ENCODE measurements at places on chromosomes 3 and 15.

DNA sequence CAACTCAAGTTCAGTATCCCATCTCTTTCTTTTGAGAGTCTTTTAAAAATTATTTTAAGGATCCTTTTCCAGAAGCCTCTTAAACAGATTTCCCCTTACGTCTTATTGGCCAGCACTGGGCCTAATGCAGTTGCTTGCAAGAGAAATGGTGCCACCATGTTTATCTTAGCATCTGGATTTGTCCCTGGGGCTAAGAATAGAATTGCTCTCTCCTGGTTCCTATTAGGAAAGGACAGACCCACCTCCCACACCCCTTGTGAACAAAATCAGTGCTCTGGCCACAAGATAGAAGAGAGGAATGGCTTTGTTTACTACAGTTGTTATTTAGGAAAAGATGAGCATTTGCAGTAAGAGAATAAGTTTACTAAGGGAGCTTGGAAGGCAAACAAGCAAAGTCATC is 128.2 kb upstream of the CGNL1 start:
- DNase-seq, result no peak

DNA sequence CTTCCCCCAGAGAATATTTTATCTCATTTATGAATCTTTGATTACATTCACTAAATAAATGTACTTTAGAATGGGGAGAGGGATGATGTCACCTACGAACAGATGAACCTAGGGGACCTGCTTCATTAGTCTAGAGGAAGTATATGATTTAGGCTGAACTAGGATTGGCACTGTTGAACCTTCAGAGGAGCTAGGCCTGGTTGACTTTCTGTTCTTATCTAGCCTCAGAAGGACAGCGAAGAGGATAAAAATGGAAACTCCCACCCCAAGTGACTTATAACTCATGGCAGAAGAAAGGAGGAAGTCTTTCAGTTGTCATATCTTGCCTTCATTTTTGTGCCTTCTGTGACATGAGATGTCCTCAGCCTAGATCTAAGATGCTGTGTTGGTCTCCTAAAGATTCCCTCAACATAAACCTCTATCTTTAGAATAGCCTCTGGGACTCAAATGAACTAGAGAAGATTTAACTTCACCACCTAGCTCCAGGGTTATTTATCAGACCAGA is 42.6 kb downstream of the POLG start:
- DNase-seq, result no peak

- DNase-seq, result peak; percentile 31
Measured at GRCh38 chr15:89335298-89336041, 846 bp upstream of the POLG start.

GRCh38 chr3:174083706-174084105 is 686.2 kb downstream of the NLGN1 start:
- no peak for DNase-seq

DNA sequence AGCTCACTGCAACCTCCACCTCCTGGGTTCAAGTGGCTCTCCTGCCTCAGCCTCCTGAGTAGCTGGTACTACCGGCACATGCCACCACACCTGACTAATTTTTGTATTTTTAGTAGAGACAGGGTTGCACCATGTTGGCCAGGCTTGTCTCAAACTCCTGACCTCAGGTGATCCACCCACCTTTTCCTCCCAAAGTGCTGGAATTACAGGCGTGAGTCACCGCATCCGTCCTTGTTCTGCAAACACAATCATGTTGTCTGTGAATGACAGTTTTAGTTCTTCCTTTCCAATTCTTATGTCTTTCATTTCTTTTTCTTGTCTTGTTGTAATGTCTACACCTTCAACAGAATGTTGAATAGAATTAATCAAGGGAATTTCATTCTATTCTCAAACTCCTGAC is 16.3 kb upstream of the SMCO1 start:
- no peak for DNase-seq

- DNase-seq, result no peak
Measured at GRCh38 chr3:25403968-25404367, 24.1 kb upstream of the RARB start.

DNA sequence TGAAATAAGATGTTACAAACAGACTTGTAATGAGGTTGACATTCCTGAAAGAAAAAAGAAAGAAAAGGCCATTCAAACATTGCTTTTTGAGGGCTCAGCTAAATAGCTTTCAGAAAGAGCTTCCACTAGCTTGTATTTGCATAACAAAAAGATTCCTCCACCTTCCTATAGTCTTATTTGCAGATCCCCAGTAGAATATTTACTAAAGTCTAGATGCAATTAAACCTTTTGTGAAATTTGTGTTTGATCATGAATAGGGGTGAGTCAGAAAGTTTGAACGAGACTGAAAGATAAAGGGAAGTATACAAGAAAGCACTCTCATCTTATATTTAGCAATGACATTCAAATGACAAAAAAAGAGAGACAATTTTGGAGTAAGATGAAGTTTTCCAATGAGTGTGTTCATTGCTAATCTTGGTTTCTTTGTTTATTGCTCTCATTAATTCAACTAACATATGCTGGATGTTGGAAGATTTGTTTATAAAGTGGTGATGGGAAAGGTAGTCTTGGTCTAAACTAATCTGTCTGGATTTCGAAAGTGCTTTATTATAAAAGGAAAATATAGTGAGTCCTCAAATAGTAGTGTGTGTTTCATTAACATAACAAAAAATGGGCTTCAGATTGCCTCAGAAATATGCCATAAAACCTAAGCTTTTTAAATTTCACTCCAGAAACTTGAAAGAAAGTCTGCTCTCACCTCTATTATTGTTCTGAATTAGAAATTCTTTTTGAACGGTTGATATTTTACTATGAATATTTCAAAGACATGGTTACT is 9.1 kb upstream of the CADPS start:
- no peak for DNase-seq

- DNase-seq, result no peak
Measured at GRCh38 chr15:101808201-101808600, 3.8 kb upstream of the OR4F15 start.

- DNase-seq, result no peak
Measured at GRCh38 chr3:58025406-58025805, 17.2 kb downstream of the FLNB start.

DNA sequence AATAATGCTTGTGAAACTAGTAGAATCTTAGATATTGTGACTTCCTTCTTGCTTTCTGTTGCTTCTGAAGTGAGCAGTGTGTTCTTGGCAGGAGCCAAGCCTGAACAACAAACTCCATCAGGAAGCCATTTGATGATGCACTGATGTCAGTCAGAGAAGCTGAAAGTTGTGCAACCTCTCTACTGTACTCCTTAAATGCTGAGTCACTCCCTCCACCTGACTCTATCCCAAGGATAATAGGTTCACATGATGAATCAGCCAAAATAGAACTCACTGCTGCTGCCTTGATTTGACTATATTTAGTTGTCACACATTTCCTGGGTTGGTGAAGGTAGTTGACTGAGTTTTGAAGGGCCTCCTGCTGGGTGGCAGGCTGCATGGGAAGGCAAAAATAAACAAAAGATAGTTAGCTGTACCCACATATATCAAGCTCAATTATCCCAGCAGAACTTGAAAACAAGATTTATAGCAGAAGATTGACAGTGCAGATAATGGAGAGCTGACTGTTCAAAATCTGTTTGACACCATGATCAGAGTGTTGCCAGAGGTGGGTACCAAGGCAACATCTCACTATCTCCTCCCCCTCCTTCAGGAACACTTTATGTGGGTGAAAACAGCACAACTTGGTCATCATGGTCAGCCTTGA is 328.4 kb upstream of the DPH6 start:
- no peak for DNase-seq

DNA sequence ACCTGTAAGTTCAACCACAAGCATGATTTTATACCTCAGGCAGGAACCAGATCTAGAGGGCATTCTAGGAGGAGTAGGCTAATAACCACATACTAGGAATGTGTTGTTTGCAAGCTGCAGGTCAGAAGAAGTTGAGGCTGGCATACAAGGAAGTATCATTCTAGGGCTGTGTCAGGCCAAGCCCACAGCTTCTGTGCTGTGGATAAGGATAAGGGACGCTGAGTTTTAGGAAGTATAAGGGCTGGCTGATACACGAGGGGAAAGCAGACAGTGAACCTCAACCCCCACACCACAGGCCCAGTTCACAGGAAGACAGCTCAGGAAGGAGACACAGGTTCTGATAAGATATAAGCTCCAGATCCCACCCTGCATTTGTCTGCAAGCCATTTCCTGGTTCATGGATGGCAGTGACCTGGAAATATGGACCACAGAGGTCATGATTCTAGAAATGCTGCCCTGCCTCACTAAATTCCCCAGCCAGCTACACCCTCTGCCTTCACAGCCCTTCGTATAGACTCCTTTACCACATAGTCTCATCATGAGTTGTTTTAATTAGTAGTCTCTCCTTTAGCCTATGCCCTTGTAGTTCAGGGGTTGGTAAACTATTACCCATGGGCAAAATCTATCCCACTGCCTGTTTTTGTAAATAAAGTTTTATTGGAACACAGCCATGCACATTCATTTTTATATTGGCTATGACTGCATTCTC is 260.7 kb downstream of the OPA1 start:
- no peak for DNase-seq

- DNase-seq, result no peak
Measured at GRCh38 chr3:111823341-111823855, 35.7 kb upstream of the PHLDB2 start.

DNA sequence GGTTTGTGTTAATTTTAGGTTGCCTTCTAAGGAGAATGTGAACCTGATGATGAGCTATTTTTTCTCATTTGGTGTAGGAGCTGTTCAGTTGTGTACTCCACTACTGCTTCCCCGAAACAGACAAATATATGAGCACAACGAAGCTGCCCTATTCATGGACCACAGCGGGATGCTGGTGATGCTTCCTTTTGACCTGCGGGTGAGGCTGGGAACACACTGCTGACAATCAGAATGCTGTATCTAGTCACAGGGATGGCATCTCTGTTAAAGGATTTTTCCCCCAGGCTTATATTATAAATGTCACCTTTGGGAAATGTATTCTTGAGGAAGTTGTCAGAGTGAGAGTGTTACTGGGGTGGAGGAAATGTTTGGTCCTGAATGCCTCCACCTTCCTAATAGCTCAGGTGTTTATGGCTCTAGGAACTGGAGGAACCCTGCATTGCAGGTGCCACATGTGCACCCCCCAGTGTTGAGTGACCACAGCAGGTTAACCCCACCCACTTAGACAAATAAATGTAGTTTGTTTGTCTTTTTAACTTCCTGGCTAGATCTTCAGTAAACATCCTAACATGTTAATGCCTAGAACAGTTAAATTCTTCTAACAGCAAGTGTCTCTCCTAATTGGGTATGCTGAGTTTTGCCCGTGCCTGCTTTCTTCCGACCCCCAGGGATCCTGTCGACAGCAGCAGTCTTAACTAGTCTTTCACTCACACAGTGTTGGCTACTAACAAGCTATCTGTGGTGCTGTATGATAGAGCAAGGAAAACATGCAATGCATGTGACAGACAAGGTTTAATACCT is 35.7 kb downstream of the SRP14 start:
- no peak for DNase-seq

DNA sequence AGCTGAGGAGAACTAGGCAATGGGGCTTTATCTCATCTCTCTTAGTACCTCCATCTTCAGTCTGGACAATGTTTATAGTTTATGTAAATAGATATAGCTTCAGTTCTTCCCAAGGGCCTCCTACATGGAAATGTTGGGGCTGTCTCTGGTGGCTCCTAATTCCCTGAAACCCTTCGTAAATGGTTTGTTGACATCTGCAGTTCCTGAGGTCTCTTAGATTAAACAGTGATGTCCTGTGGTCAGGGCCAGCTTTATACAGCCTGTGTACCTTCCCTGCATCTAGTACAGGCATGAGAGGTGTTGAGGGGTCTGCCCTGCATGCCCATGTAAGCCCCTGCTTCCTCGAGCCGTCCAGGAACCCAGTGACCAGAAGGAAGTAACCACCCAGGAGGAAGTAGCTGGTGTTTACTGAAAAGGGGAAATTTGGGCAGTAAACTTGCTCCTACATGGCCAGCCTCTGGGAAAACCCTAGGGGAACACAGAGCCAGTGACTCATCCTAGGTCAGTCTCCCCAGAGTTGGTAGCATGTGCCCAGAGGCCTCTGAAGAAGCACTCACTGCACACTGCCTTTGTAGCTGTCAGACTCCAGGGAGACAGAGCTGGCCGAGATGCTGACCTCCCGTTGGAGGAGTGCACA is 4.7 kb upstream of the TBC1D2B start:
- DNase-seq, result no peak

GRCh38 chr3:21055015-21055414 is 696.0 kb downstream of the ZNF385D start:
- DNase-seq, result no peak

DNA sequence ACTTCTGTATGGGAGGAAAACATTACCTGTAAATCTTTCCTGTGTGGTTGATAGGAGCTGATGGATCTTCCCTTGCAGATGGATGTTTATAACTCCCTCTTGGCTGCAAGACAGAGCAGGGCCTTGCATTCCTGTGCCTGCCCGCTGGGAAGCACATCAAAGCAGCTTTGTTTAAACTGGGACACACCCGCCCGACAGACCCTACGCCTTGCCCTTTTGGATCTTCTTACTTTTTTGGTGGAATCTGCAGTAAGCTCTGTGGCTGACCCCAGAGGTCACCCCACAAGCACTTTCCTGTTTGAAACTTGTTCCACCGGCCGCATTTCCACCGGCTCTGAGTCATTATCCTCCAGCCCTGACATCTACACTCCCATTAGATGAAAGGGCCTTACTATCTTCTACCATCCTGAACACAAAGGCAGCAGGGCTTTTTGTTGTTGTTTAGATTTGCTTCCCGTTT is 244.1 kb upstream of the STT3B start:
- peak; percentile 13 for DNase-seq

GRCh38 chr15:39752991-39753390 is 29.6 kb downstream of the FSIP1 start:
- no peak for DNase-seq

DNA sequence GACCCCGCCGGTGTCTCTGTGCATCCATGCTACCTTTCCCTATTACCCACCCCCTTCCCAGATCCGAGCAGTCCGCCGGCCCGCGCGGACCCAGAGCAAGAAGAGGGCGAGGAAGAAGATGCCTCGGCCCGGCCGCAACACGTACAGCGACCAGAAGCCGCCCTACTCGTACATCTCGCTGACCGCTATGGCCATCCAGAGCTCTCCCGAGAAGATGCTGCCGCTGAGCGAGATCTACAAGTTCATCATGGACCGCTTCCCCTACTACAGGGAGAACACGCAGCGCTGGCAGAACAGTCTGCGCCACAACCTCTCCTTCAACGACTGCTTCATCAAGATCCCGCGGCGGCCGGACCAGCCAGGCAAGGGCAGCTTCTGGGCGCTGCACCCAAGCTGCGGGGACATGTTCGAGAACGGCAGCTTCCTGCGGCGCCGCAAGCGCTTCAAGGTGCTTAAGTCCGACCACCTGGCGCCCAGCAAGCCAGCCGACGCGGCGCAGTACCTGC is 788 bp downstream of the FOXB1 start:
- no peak for DNase-seq

DNA sequence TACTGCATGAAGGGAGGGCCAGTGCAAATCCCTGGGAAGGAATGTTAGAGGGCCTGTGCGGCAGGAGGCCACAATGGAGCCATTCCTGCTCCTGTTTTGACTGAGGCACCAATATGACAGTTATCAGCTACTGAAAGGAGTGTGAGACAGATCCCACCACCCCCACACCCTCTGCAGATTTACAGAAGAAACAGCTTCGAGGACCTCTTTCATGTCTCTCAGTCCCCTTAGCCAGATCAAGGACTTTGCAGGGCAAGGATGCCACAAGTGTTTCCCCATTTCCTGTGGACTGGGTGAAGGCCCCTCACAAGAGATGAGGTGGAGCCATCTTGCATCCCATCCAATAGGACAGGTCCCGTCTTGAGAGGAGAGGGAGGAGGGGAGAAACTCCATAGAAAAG is 48.5 kb upstream of the RASGRP1 start:
- DNase-seq, result no peak

Data from activated CD4-positive, alpha-beta T cell treated with anti-CD3 and anti-CD28 coated beads, Interleukin-2, amount 50 U/mL, for 1 hour (primary cell).